ENCODE measurements at places on chromosomes 2 and 18. TPM values are rescaled to one million over a fixed set of nuclear protein-coding genes. Genes with fewer than 3 reads are reported as not detected.

The LAMA1 gene
- total RNA-seq: not detected

The CNDP1 gene
- total RNA-seq: 0.32 TPM

The MDH1B gene
- total RNA-seq: 1.4 TPM

The KLHL41 gene
- total RNA-seq: not detected

The LHCGR gene
- not detected for total RNA-seq

GRCh38 chr18:45386041-45386655 is 229.1 kb upstream of the SLC14A2 start:
- DNase-seq: no peak

- no peak for DNase-seq
These were observed 10.1 kb upstream of the ONECUT2 start for GRCh38 chr18:57425096-57425495.

DNA sequence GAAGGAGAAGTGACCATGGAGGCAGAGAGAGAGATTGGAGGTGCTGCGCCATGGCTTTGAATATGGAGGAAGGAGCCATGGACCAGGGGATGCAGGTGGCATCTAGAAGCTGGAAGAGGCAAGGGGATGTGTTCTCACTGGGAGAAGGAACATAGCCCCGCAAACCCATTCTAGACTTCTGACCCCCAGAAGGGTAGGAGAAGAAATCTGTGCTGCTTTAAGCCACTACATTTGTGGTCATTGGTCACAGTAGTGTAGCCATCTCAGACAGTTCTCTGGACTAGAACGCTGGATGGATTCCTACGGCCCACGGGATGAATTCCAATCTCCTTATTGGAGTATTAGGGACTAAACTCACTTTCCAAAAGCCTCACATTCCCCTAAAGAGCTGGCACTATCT is 67.8 kb downstream of the PTGR3 start:
- DNase-seq: no peak
